Adrenal gland (tissue), 19 donors: ENCODE measurements at places on chromosomes 7 and 10. TPM values are rescaled to one million over a fixed set of nuclear protein-coding genes. Genes with fewer than 3 reads are reported as not detected.

GRCh38 chr10:89503652-89504370 lies 31.6 kb downstream of the SLC16A12 start:
- no peak for DNase-seq
- no peaks in the 10 kb centered on the region for H3K36me3 ChIP-seq
- no peak overlapping the region for H3K27ac ChIP-seq
- H3K4me1 ChIP-seq = no peaks in the 10 kb centered on the region
- H3K4me3 ChIP-seq = no peak overlapping the region

DNA sequence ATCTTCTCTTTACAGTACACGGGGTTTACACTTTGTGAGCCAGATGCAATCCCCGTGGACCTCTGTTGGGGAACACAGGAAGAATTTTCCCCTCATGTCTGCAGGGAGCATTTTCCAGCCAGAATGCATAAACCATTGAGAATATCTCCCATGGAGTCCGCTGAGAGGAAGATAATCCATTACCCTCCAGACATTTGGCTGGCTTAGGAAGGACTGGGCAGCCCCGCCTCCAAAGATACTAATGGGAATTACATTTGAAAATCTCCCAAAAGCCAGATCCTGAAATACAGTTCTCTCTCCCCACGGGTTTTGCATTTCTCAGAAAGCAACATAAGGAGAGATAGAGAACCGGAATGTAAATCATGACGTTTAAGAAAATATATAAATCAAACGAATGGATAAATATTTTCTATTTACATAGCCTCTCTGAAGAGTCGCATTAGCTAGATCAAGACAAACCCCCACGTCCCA lies 53.5 kb downstream of the TRIL start:
- DNase-seq = no peak
- H3K27me3 ChIP-seq = no peaks in the 10 kb centered on the region
- H3K4me3 ChIP-seq = peak overlapping the region; percentile 40
- no peak overlapping the region for H3K27ac ChIP-seq
- H3K36me3 ChIP-seq = no peaks in the 10 kb centered on the region

- no peak overlapping the region for H3K27ac ChIP-seq
- no peak for DNase-seq
- H3K36me3 ChIP-seq = no peaks in the 10 kb centered on the region
- H3K4me3 ChIP-seq = no peak overlapping the region
- peaks cover 25% of the 10 kb centered on the region for H3K4me1 ChIP-seq
Measured at GRCh38 chr10:35372329-35372728, 36.0 kb downstream of the CCNY start.

DNA sequence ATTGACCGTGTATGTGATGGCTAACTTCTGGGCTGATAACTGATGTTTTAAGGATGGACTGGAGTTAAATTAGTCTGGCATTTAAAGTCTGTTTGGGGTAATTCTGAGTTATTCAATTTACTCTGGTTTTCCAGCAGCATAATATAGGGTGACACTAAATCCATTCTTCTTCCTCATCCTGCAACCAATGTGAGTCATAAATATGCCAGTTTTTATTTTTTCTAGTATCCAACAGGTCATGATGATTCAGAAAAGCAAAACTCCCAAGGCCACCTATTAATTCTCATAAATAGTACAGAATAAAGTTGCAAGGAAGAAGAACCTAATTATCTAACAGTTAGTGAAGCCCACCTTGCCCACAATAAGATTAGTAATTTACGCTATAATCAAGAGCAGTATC lies 7.5 kb upstream of the EPHB6 start:
- no peak overlapping the region for H3K27ac ChIP-seq
- no peaks in the 10 kb centered on the region for H3K36me3 ChIP-seq
- H3K4me3 ChIP-seq = no peak overlapping the region
- H3K4me1 ChIP-seq = no peaks in the 10 kb centered on the region
- no peak for DNase-seq

- H3K27ac ChIP-seq = no peak overlapping the region
- no peak overlapping the region for H3K4me3 ChIP-seq
- no peaks in the 10 kb centered on the region for H3K27me3 ChIP-seq
- H3K36me3 ChIP-seq = no peaks in the 10 kb centered on the region
Measured at GRCh38 chr10:21060626-21061025, 163.5 kb upstream of the NEBL start.

- H3K36me3 ChIP-seq = no peaks in the 10 kb centered on the region
- DNase-seq = no peak
- H3K4me3 ChIP-seq = no peak overlapping the region
- no peaks in the 10 kb centered on the region for H3K27me3 ChIP-seq
- H3K4me1 ChIP-seq = no peaks in the 10 kb centered on the region
Measured at GRCh38 chr10:126588024-126588423, 82.5 kb downstream of the C10orf90 start.

DNA sequence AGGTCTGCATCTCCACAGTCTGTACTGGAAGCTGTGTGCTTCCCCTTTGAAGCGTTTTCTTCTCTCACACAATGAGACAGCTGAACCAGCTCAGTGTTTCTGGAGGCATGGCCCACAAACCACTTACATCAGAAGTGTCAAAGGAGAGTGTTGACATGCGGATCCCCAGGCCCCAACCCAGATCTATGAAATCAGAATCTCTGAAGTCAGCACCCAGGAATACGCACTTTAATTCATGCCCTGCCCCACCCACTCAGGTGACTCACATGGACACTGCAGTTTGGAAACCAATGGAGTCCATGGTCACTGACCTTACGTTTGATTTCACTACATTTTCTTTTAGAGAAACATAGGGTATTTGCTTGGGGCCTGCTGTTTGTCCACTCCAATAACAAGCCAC lies 19.0 kb downstream of the TLL2 start:
- H3K36me3 ChIP-seq = no peaks in the 10 kb centered on the region
- H3K4me3 ChIP-seq = no peak overlapping the region
- no peak overlapping the region for H3K27ac ChIP-seq

GRCh38 chr7:132527467-132528410 lies 48.5 kb downstream of the PLXNA4 start:
- H3K4me1 ChIP-seq = no peaks in the 10 kb centered on the region
- no peaks in the 10 kb centered on the region for H3K36me3 ChIP-seq
- no peak overlapping the region for H3K27ac ChIP-seq
- H3K4me3 ChIP-seq = no peak overlapping the region

DNA sequence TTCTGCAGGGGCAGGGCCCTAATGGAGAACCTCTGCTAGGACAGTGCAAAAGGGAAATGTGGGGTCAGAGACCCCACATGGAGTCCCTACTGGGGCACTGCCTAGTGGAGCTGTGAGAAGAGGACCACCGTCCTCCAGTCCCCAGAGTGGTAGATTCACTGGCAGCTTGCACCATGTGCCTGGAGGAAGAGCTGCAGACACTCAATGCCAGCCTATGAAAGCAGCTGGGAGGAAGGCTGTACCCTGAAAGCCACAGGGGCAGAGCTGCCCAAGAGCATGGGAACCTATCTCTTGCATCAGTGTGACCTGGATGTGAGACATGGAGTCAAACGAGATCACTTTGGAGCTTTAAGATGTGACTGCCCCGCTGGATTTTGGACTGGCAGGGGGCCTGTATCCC lies 20.3 kb upstream of the GNAT3 start:
- H3K36me3 ChIP-seq = no peaks in the 10 kb centered on the region
- no peak for DNase-seq
- H3K27me3 ChIP-seq = no peaks in the 10 kb centered on the region

GRCh38 chr7:116984511-116984910 lies 31.2 kb downstream of the ST7 start:
- no peak overlapping the region for H3K27ac ChIP-seq
- DNase-seq = no peak
- H3K27me3 ChIP-seq = no peaks in the 10 kb centered on the region

Gene PRR15
- 1.4 TPM for total RNA-seq

DNA sequence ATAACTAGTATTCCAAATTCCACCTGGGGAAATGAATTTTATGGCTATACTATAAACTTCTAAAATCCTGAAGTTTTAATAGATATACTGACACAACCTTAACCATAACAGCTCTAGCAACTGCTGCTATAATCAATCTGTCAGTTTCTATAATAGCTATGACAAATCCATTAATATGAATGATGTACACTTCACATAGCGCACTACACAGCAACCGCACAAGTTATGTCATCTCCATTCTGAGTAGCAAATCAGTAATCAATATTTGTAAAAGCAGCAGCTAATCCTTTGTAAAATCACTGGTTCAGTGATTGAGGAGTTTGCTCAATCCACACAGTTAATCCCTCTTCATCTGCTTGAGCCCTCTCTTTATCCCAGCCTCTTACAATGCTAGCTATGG lies 105.3 kb downstream of the SKAP2 start:
- no peaks in the 10 kb centered on the region for H3K4me1 ChIP-seq
- no peak overlapping the region for H3K4me3 ChIP-seq
- H3K27me3 ChIP-seq = no peaks in the 10 kb centered on the region
- H3K36me3 ChIP-seq = no peaks in the 10 kb centered on the region

Gene ENO4
- total RNA-seq = 0.11 TPM

DNA sequence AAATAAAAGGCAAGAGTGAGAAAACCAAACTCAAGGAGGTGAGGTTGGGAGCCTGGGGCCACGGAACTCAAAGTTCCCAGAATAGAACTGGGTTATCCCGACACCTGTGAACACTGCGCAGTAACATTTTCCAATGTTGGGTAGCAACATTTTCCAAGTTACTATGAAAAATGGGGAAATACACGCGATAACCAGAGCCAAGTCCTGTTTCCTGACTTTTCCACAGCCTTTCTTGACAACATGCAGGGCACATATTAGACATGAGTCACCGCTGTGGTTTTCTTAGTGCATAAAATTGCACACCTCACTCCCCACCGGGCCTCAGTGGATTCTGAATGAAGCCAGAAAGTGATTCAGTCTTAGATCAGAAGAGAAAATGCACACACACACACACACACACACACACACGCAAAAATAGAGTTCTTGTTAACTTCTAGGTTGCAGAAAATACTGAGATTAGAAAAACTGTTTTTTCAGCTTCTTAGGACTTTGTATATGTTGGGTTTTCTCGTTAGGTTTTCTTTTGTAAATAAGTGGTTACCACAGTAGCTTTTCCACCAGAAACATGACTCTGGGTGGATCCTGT lies 70.0 kb downstream of the CAMK1D start:
- H3K4me3 ChIP-seq = no peak overlapping the region
- no peak for DNase-seq
- no peaks in the 10 kb centered on the region for H3K27me3 ChIP-seq

Gene PON2
- 245 TPM for total RNA-seq

DNA sequence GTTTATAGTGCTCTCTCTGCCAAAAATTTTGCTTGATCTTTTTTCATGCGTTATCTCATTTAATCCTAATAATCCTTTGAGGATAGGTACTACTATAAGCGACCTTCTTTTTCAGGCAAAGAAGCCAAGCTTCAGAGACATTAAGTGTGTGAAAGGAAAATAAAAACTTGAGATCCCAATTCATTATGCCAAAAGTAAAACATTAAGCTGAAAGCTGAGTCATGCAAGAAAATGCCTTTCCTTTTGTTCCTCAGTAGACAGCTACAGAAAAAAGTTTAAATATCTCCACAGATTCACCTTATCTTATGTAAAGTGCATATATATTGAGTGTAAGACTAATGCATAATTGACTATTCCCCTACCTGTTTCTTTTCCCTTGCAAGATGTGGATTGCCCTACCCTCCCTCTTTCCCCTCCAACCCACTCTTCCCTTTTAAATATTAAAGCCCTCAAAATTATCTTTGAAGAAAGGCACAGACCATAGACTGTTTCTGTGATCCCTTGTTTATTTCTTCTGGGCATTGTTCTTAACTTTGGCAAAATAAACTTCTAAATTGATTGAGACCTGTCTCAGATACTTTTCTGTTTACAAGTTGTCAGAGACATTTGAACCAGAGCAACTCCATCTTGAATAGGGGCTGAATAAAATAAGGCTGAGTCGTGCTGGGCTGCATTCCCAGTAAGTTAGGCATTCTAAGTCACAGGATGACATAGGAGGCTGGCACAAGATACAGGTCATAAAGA lies 1139.9 kb upstream of the LRRN3 start:
- no peak overlapping the region for H3K4me3 ChIP-seq
- no peak overlapping the region for H3K27ac ChIP-seq
- H3K27me3 ChIP-seq = no peaks in the 10 kb centered on the region
- no peaks in the 10 kb centered on the region for H3K4me1 ChIP-seq
- no peak for DNase-seq

Gene TUBAL3
- total RNA-seq = not detected

DNA sequence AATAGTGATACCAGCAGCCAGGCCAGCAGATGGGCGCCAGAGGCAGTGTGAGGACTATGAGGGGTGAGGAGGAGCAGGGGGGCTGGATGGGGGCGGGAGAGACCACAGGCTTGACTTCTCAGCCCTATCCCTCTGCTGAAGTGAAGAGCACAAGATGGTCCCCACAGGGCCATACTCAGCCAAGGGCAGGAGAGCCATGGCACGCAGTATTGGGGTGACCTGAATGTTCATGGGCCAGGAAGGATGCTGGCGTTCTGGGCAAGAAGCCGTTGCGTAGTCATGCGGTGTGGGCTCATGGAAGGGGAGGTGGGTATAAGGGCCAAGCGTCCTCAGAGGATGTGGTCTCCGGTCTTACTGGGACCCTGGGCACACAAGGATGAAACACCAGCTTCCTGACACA lies 146.3 kb downstream of the PRKAG2 start:
- H3K4me1 ChIP-seq = peaks cover 15% of the 10 kb centered on the region
- DNase-seq = no peak
- no peak overlapping the region for H3K4me3 ChIP-seq
- H3K27me3 ChIP-seq = no peaks in the 10 kb centered on the region

Gene NACAD
- total RNA-seq = 5.0 TPM

GRCh38 chr10:3452173-3452626 lies 279.6 kb upstream of the PITRM1 start:
- no peak for DNase-seq
- H3K27me3 ChIP-seq = no peaks in the 10 kb centered on the region
- H3K36me3 ChIP-seq = no peaks in the 10 kb centered on the region
- no peak overlapping the region for H3K27ac ChIP-seq
- H3K4me1 ChIP-seq = peaks cover 12% of the 10 kb centered on the region

- no peak overlapping the region for H3K27ac ChIP-seq
- no peaks in the 10 kb centered on the region for H3K36me3 ChIP-seq
- H3K4me3 ChIP-seq = no peak overlapping the region
- peaks cover 6% of the 10 kb centered on the region for H3K4me1 ChIP-seq
- H3K27me3 ChIP-seq = no peaks in the 10 kb centered on the region
Measured at GRCh38 chr7:134721171-134721570, 58.3 kb upstream of the CALD1 start.

- no peak overlapping the region for H3K27ac ChIP-seq
- H3K36me3 ChIP-seq = no peaks in the 10 kb centered on the region
- no peak overlapping the region for H3K4me3 ChIP-seq
Measured at GRCh38 chr7:126223729-126224128, 1029.0 kb downstream of the GRM8 start.

Gene PRSS37
- not detected for total RNA-seq
